ENCODE measurements at places on chromosomes 16 and 17. TPM values are rescaled to one million over a fixed set of nuclear protein-coding genes. Genes with fewer than 3 reads are reported as not detected.

The OSGIN1 gene
- total RNA-seq = 0.38 TPM

The UBE2Z gene
- 130 TPM for total RNA-seq

DNA sequence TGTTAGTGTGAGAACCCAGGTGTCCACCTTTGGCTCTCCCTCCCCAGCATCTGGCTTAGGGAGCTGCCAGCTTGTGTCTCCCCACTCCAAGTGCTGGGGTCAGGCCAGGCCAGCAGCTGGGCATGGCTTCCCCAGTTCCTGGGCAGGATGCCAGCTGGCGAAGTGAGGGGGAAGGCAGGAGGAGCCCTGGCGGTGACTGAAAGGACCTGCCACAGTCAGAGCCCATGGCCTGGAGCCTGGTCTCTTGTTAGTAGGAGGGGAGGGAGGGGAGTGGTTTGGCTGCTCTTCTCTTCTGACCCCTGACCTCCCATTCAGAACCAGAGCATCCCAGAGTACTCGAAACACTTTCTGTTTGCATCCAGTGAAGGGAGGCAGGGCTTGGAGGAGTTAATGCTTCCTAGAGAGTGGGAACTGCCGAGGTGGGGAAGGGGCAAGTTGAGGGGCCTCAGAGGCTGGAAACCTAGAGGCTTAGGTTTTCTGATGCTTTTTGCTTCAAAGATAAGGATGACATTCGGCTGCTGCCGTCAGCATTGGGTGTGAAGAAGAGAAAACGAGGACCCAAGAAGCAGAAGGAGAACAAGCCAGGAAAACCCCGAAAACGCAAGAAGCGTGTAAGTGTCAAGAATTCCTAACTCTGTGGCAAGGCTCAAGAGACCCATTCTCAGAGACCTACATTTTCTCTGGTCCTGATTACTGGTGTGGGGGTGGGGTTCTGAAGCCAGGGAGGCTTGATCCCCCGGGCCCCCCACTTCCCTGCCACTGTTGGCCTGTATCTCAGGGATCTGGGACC, 772 bp downstream of the CHD3 start:
- no peak for DNase-seq
- no peak overlapping the region for H3K4me3 ChIP-seq
- no peaks in the 10 kb centered on the region for H3K27me3 ChIP-seq
- peaks cover 6% of the 10 kb centered on the region for H3K4me1 ChIP-seq
- peaks cover 6% of the 10 kb centered on the region for H3K36me3 ChIP-seq

GRCh38 chr17:76635659-76636360, 7.7 kb downstream of the ST6GALNAC1 start:
- H3K27me3 ChIP-seq = peaks cover 6% of the 10 kb centered on the region
- no peaks in the 10 kb centered on the region for H3K36me3 ChIP-seq
- DNase-seq = no peak
- H3K27ac ChIP-seq = no peak overlapping the region

- no peaks in the 10 kb centered on the region for H3K36me3 ChIP-seq
- H3K27me3 ChIP-seq = no peaks in the 10 kb centered on the region
- no peak within 1 kb of the TSS for H3K4me3 ChIP-seq
- H3K4me1 ChIP-seq = no peaks in the 10 kb centered on the region
Observed at GRCh38 chr16:1096169-1097082, at the start of gene C1QTNF8. Gene C1QTNF8 (minus strand): TSS chr16:1096244. CDS start chr16:1094922, 1,322 bp downstream.

DNA sequence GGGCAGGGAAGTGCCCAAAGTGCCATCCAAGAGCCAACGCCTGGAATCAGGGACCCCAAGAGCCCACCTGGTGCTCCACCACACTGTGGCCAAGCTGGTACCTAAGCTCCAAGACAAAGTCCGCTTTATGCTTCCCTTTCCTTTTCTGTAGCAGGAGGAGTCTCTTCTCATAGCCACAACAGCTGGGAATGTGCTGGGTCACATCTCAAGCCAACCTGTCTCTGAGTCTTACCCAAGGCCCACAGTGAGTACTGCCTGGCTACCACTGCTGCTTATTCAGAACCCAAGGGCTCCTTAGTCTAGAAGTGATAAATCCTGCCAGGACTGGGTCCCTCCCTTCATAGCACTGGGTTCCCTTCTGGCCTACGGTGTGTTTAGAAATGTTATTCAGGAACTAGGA, 49.8 kb downstream of the ERCC4 start:
- H3K36me3 ChIP-seq = peaks cover 4% of the 10 kb centered on the region
- H3K27ac ChIP-seq = no peak overlapping the region
- H3K27me3 ChIP-seq = peaks cover 41% of the 10 kb centered on the region
- peaks cover 5% of the 10 kb centered on the region for H3K4me1 ChIP-seq

DNA sequence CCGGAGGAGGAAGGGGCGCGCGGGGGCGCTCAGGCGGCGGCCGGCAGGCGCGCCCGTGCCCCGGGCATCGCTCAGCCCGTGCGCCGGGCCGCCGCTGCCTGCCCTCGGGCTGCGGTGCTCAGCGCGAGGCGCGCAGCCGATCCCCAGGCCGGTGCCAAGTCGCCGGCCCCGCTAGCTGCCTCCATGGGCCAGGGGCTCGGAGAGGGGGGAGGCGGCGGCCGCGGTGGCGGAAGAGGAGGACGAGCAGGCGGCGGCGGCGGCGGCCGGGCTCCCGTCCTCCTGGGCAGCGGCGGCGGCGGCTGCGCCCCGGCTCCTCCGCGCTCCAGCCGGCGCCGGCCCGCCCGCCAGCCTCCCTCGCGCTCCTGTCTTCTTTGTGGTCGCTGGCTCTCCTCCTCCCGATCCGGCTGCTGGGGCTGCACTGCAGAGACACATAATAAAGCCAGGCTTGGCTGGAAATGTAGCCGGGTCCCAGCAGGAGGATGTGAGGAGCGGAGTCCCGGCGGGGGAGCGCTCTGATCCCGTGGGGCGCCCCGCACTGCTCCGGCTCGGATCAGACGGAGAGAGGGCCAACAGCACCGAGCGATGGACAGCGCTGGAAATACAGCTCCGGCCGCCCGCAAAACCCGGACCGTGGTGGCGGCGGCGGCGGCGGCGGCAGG, 889 bp upstream of the ZNF423 start:
- no peaks in the 10 kb centered on the region for H3K36me3 ChIP-seq
- peak overlapping the region; percentile 77 for H3K4me3 ChIP-seq
- no peaks in the 10 kb centered on the region for H3K4me1 ChIP-seq
- no peak for DNase-seq
- H3K27me3 ChIP-seq = peaks cover 41% of the 10 kb centered on the region

GRCh38 chr17:49572806-49573420, 2.8 kb upstream of the NXPH3 start:
- H3K36me3 ChIP-seq = no peaks in the 10 kb centered on the region
- H3K27me3 ChIP-seq = peaks cover 43% of the 10 kb centered on the region
- H3K4me1 ChIP-seq = peaks cover 20% of the 10 kb centered on the region
- DNase-seq = no peak

GRCh38 chr17:42698736-42699414, 16.5 kb downstream of the CNTNAP1 start:
- peaks cover 11% of the 10 kb centered on the region for H3K36me3 ChIP-seq
- H3K27ac ChIP-seq = no peak overlapping the region

DNA sequence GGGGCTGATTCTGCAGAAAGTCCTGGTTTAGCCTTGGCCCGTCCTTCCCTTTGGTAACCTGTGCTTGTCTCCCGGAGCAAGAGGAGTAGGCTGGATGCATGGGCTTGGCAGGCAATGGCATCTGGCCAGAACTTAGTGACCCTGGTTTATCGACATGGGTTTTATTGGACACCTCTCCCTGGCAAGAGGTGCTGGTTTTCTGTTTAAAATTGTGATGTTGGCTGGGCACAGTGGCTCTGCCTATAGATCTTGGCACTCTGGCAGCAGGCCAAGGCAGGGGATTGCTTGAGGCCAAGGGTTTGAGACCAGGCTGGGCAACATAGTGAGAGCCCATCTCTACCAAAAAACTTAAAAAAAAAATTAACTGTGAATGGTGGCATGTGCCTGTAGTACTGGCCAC, 31.2 kb downstream of the SLC12A3 start:
- no peak overlapping the region for H3K4me3 ChIP-seq
- peaks cover 11% of the 10 kb centered on the region for H3K27me3 ChIP-seq
- H3K4me1 ChIP-seq = peaks cover 14% of the 10 kb centered on the region
- no peaks in the 10 kb centered on the region for H3K36me3 ChIP-seq
- no peak for DNase-seq
- H3K27ac ChIP-seq = no peak overlapping the region

GRCh38 chr16:85629326-85629725, 16.2 kb downstream of the GSE1 start:
- no peaks in the 10 kb centered on the region for H3K27me3 ChIP-seq
- H3K4me1 ChIP-seq = peaks cover 31% of the 10 kb centered on the region
- no peak overlapping the region for H3K27ac ChIP-seq
- H3K36me3 ChIP-seq = no peaks in the 10 kb centered on the region
- no peak for DNase-seq
- H3K4me3 ChIP-seq = no peak overlapping the region

GRCh38 chr16:67661101-67661761, 471 bp downstream of the PARD6A start:
- H3K27me3 ChIP-seq = no peaks in the 10 kb centered on the region
